ENCODE measurements at places on chromosomes 7 and 10.

DNA sequence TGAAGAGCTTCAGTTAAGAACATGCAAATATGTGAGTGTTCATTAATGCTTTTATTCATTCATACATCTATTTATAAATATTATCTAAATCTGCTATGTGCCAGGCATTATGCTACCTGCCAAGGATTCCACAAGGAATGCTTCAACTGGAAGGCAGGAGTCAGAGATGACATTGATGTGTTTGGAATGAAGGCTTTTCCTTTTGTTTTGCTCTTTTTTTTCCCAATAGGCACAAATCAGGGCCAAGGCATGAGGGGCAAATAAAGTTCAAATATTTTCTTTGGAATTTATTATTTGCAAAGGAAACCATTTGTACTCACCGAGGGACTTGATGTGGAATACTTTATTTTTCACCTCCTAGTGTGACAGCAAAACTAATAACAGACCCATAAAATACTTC is 530.3 kb downstream of the ARL4A start:
- DNase-seq = no peak

DNA sequence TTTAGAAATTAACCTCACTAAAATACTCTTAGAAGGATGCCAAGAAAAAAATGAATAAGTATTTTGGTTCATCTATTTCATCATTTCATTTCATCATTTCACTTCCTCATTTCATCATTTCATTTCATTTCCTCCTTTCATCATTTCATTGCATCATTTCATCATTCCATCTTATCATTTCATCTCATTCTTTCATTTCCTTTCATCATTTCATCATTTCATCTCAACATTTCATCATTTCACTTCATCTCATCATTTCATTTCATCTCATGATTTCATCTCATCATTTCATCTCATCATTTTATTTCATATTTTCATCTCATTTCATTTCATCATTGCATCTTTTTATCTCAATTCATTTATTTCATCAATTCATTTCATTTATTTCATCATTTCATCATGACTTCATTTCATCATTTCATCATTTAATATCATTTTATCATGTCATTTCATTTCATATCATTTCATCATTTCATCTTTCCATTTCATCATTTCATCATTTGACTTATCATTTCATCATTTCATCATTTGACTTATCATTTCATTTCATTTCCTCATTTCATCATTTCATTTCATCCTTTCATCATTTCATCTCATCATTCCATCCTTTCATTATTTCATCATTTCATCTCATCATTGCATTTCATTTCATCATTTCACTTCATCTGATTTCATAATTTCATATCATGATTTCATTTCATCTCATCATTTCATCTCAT is 129.9 kb downstream of the ZNF92 start:
- no peak for DNase-seq

- no peak for DNase-seq
Measured at GRCh38 chr7:2761131-2761624, 73.2 kb downstream of the AMZ1 start.

DNA sequence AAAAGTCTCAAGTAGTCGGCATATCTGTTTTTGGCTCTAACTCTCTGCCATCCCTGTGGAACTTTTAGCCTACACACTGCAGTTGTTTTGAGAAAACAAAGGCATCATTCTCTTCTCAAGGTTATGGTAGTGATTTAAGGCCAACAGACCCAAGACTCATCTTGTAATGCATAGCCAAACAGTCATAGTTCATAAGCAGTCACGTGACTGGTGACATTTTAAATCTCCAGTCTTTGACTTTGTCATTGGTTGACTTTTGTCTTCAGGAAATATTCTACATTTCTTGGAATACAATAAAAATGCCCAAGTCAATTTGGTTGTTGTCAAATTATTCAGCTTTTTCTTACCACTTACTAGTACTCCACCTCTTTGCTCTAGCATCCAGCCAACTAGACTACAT is 114.8 kb downstream of the ANKRD30A start:
- DNase-seq = no peak

DNA sequence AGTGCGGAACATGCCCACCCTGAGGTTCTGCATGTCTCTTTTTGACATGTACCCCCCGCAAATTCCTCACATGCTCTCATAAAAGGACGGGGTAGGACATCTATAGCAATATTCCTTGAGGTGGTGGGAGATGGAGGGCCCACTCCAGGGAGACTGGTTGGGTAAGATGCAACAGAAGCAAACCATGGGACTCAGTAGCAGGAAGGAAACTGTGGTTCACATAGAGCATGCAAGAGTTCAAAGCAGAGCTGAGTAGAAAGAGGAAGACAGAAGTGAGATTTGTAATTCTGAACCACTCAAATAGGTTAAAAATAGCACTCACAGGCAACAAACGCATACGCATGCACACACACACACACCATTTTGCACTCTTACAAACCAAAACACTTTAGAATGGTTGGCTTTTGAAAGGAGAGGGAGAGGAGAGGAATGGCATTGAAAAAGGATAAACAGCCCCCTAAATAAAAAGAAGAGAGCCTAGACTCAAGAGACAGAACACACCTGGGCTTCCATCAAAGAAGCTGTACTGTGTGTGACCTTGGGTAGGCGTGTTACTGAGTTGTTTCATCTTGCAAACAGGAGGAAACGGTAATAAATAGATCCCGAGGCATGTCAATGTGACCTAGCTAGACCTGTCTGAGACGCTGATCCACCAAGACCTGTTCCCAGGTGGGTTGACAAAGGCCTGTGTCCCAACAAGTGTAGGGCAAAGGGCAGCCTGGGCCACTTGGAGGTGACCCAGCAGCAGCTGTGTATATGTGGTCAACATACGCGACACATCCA is 77.6 kb upstream of the LRRC4 start:
- DNase-seq = no peak

DNA sequence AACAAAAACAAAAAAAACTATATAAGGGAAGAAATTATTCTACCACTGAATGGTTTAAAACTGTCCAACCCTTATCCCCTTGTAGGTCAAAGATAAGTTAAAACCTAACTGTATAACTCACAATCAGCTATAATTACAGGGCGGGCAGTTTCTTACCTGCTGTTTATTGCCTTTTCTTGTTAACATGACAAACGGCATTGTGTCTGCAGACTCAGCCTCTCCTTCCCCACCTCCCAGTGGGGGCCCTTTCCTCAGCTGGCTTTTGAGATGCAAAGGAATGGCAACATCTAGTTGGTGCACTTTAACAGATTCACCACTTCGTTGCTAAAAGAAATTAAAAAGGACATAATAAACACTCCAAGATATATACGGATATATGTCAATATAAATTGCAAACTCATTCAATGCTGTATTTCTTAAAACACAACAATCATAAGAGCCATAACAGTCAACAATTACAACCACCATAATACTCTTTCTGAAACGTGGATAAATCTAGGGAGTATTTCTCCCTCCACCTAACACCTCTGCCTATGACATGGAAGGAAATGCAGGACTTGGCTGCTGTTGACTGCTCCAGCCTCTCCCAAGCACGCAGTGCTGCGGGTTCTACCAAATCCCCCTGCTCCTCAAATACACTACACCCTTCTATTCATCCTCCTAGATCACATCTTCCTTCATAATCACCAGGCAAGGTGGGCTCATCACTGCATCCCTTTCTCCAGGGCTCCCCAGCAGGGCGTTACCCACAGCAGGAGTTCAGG is 106.0 kb downstream of the UPF2 start:
- DNase-seq = no peak

DNA sequence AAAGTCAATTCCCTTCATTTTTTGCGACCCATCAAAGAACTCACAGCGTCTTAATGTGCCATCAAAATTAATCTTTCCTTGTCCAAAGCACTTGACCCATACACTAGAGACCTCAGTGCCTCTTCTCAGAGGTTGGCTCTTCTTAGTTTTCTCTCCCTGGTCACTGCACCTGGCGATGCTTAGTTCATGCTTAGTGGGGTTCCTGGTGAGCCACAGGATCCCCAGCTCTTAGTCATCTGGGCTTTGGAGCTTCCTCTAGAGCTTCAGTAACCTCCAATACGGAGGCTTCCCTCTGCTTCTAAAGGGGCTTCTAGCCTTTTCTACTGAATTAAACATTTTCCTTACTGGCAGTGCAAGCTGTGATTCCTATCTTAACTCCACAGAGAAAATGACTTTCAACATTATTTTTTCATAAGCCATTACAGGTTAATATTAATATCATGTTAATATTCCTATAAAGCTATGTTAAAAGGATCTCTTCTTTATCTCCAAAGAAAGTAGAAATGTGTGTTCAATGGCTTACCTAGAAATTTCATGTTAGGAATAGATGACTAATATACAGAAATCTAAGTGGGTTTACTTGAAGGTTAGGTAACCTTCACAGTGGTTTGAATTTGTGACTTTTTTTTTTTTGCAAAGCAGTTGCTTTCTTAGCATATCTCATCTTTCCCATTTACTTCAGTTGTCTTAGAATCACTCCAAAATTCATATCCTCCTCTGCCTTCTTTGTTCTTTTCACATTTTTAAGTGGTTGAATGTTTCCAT is 295.2 kb downstream of the CAMK1D start:
- DNase-seq = no peak

GRCh38 chr7:133484086-133484485 is 231.2 kb downstream of the EXOC4 start:
- no peak for DNase-seq

DNA sequence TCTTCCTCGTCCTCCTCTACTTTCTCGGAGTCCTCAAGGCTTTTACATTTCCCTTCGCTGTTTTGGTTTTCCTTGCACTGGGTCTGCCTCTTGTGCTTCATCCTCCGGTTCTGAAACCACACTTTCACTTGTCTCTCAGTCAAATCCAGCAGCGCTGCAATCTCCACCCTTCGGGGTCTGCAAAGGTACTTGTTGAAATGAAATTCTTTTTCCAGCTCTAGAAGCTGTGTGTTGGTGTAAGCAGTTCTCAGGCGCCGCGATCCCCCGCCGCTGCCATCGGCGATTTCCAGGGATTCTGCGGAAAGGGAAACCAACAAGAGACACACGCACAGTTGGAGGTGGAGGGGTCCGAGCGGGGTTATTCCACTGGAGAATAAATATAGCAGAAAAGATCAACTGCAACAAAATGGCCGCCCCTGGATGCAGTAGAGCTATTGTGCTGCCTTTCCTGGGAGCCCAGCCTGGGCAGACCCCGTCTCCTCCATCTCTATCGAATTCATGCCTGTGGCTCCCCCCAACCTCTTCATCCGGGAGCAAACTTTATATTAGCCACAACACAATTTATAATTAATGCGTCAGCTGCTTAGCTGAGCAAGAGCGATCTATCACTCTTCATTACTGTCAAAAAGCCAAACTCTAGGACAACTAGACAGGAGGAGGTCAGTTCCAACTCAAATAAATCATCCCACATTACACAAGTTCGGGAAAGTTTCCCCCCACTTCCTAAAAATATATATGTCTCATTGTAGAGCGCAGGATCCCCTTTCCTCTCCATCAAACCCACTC is 1.1 kb downstream of the HOXA2 start:
- DNase-seq = no peak

DNA sequence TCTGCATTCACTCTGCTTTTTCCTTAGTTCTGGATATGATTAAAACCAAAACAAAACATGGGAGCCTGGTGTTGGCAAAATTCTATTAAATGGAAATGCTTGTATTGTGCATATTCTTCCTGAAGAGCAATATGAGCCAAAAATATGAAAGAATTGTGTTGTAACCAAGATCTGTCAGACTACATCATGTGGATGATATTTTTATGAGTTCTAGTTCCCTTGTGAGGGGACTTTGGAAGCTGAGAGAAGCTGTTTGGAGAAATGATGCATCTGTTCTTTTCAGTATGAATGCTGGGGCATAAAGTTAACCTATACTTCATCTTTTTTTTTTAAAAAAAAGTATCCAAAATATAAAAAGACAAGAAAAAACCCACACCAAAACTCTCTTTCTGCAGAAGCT is 782.7 kb downstream of the ANKRD7 start:
- DNase-seq = no peak

- no peak for DNase-seq
Measured at GRCh38 chr10:77317221-77317620, 320.4 kb downstream of the KCNMA1 start.

DNA sequence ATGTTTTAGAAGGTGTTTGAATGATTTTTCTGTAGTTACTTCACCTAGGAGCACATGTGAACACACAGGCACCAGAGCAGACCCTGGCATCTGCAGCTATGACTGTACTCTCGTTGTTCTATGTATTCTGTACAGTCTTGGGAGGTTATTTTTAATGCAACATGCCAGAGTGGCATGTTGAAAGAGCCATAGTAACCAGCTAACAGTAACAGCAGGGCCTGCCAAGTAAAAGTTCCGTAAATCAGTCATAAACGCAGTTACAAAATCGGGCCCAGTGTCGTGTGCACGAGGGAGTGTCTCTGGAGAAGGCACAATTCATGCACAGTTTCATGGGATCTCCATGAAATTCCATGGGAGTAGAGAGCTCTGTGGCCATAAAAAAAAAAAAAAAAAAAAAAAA is 108.3 kb upstream of the CDK6 start:
- no peak for DNase-seq

GRCh38 chr10:112784022-112784461 is 166.0 kb upstream of the TCF7L2 start:
- no peak for DNase-seq

GRCh38 chr10:7649673-7650300 is 17.0 kb downstream of the ITIH5 start:
- no peak for DNase-seq

DNA sequence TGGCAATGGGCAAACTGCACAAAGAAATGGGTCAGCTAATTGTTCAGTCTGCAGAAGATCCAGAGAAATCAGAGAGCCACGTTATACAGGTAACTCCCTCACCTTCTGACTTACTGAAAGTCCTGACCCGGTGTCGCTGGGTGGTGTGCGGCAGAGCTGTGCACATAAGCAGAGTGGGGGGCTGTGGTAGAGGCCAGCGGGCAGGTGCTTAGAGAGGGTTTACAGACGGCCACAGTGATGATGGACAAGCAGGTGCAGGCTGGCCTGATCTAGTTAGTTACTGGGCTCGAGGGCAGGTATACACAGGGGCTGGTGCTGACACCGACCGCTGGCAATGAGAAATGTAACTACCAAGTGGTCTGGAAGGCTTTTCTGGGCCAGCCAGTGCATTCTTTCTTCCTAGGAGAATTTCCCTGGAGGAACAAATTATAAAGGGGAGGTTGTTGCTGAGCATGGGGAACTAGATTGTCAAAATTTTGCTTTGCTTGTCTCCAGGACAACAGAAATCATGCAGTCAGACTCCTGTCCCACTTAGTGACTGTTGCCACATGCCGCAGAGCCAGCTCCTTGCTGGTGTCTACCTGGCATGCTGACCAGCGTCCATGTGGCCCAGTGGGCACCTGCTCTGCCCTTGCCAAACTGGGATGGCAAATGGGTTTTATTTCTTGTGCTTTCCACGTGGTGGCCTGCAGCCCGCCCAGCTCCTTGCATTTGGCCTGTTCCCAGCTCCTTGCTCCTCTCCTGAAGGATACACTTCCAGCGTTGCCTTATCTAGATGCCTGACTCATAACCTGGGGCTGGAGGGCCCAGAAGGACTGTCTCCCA is 28.8 kb downstream of the DENND10 start:
- no peak for DNase-seq

Data from H54 (cell line).